Activated CD8-positive, alpha-beta T cell treated with anti-CD3 and anti-CD28 coated beads for 36 hours (primary cell): ENCODE measurements at places on chromosomes 6 and 20. TPM values are rescaled to one million over a fixed set of nuclear protein-coding genes. Genes with fewer than 3 reads are reported as not detected.

- DNase-seq = no peak
These were observed 1.1 kb downstream of the L3MBTL1 start for GRCh38 chr20:43508604-43509040.

CAGE1 gene
- total RNA-seq = 0.11 TPM

GRCh38 chr6:122712448-122713137 lies 66.9 kb upstream of the FABP7 start:
- DNase-seq = no peak

DNA sequence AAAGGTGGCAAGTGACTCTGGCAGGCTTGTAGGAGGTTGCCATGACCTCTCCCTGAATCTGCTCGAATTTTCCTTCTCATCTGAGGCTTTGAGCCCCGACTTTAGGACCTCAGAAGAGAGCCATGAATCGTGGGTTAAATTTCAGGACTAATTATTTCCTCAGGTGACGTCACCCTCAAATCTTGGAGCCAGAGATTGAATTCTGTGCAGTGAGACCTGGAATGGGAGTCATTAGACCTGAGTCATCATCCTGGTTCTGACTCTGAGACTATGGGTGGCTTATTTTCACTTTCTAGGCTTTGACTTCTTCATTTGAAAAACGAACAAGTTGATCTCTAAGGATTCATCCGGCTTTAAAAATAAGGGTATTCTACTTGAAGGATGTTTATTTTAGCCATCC lies 48.5 kb upstream of the PDYN start:
- no peak for DNase-seq

CLDN20 gene
- total RNA-seq = not detected

- DNase-seq = no peak
These were observed 103.6 kb downstream of the CDYL start for GRCh38 chr6:4879741-4880275.

DNA sequence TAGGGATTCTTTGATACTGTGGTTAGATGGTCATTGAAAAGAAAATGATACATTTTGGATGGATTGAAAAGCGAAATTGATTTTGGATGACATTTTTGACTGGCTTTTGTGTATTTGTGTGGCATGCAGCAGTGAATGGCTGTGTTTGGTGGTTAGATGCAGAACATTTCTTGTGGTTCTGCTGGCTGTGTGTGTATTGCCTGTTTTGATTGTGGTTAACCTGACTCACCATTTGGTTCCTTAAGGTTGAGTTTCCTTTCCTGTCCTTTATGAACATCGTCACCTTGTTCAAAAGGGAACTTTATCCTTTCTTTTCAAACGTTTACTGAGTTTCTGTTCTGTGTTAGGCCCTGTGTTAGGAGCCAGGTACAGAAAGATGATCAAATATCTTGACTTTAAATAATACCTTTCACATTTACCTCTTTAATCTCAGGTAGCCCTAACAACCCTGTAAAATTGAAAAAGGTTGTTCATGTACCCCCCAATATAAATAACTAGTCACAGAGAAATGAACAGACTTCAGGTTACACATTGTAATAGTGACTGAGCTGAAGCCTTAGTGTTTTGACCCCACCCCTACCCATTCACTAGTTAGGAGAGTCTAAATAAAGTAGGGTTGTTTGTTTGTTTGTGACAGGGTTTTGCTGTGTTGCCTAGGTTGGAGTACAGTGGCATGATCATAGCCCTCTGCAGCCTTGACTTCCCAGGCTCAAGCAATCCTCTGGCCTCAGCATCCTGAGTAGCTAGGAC lies 23.8 kb downstream of the ANKS1A start:
- peak; percentile 65 for DNase-seq

KHDC1L gene
- total RNA-seq = not detected
